ENCODE measurements at places on chromosomes 5 and 9.

DNA sequence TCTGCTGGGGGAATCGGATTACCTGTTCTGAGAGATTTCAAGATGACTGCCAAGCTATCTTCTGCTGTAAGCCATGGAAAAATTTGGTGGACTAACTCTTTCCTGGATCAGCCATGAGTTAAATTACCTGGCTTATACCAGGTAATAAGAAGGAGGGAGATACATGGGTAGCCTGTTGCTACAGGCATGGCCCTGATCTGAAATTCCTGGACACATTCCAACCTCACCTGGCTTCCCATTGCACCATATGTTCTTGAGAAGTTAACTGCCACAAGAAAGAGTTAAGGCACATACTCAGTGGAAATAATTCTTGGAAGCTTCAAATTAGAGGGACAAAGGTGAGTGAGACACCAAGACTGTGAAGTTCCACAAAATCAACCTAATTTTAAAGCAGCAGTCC, 371.3 kb downstream of the ACTL7B start:
- no peak for DNase-seq

DNA sequence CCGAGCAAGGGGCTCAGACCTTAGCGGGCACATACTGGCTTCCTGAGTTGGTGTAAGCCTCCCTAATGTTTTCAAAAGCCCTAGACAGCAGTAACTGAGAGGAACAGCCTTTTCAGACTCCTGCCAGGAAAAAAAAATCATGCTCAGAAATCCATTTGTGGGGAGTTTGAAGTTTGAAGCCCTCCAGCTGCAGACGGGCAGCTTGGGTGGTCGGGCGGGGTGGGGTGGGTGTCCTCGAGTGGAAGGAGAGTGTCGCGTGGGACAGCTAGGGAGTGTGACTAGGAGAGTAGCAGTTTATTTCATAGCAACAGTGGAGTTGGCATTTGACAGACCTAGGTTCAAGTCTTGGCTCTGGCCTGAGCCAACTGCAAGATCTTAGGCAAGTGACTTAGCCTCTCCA, 90.7 kb upstream of the PITX1 start:
- DNase-seq = no peak

DNA sequence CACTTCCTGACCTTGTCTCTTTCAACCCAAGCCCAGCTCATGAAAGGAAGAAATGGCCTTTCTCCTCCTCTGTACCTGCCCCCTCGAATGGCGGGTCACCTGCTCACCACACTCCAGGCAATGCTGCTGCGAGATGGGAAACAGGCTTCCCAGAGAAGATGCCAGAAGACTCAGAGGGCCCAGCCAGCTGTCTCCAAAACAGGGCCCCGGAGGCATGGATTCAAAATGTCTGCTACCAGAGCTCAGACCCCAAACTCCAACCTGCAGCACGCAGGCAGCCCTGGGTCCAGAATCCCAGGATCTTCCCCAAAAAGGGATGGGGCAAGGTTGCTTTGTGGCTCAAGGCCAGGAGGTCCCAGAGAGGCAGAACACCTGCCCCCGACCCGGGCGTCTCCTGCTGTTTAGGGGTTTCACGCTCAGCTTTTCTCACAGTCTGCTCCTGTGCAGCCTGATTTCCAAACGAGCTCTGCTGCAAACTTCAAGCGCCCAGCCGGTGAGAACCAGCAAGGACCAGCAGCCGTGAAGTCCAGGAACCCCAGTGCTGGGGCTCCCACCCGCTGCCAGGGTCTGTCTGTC, 42.5 kb downstream of the VAV2 start:
- no peak for DNase-seq

DNA sequence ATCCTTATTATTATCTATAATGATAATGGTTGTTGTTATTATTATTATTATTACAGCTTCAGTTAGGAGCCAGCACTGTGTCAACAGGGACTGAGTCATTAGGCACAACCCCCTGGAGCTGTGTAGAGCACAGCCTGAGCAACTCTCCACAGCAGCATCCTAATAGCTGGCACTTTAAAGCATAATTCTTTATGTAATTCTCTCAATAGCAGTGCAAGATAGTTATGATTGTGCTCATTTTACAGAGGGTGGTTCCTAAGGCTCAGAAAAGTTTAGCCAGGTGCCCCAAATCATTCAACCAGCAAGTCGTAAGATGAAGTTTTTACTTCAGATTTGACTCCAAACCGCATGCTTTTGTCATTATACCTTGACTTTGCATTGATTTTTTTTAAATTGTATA, 390.3 kb downstream of the ANXA1 start:
- DNase-seq = no peak

DNA sequence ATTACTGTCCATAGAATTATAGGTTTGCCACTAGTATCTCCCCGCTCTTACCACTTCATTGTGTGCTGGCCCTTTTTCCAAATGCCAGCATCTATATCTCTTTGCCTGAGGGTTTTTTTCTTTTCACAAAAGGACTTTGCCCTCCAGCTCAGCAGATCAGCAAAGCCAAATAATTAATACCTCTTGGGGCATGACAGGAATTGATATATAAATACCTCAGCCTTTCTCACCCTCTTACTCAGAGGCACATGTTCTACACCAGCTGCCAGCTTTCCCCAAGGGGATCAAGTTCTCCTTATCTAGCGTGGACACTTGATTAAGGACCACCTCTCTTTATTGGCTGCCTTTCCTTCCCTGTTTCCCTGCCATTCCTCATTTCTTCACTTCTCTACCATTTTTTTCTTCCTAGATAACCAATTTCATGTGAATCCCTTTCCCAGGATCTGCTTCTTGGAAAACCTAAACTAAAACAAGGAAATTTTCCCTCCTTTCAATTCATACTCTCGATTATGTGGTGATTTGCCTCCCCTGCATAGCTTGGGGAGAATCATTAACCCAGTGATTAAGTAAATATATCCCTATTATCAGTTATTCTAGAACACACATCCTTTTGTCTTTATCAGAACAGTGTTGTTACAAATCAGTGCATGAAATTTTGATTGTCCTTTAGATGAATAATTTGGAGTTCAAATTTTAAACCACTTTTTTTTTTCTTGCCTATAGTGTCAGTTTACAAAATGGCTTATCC, 6.9 kb upstream of the NUDT12 start:
- DNase-seq = no peak

- no peak for DNase-seq
Measured at GRCh38 chr5:89105171-89105695, 222.2 kb upstream of the MEF2C start.

DNA sequence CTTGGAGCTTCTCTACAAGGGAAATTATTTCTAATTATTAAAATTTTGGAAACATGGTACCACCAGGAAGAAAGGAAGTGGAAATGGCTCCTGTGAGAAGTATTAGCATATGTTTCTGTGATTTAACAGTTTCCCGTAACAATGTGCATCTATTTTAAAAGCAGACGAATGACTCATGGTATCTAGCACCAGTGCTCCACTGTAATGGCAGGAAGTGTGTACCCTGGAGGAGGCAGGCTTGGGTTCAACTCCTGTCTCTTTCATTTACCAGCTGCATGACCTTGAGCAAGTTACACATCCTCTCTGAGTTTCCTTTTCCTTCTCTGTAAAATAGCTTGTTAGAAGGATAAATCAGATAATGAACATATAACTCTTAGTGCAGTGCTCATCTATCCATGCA, 41.0 kb upstream of the ANGPTL2 start:
- peak; percentile 51 for DNase-seq

- no peak for DNase-seq
Measured at GRCh38 chr9:100220936-100221335, 121.9 kb downstream of the INVS start.

- DNase-seq = no peak
Measured at GRCh38 chr9:91354881-91355280, 6.8 kb downstream of the AUH start.

DNA sequence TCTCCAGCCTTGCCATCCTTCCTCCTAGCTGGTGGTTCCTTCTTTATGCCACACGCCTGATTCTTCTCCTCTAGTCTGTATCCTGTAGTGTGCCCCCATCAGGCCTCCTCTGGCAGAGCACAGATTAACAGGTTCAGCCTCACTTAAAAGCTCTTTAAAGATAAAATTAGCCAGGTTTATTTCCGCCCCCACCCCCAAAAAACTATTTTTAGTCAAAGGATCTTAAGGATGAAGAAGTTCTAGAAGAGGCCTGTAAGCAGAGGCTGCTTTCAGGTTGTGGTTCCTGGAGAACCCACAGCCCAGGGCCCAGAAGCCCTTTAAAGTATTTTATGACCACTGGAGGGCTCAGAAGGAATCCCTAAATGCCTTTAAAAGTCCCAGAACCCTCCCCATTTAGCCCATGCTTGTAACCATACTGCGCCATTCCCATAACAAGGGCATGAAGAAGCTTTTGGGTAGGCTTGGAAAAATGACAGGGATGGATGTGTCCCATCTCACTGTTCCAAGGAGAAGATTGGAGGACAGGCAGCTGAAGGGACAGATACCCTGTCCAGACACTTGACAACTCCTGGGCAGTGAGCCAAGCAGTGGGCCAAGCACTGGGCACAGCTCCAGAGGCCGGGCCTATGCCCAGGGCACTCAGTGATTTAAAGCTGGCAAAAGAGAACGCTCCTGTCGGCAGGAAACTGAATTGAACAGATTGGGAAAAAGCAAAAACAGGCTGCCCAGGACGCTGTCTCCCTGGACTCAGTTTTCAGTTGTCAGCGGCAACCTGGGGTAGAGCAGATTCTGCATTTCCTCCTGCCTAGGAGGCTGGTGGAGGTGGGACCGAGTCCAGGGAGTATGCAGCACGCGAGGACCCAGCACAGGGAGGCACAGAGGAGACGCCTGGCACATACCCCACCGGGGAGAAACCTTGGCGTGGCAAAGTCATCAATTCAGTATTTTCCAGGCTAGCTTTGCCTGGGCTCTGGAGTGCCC, 106.3 kb upstream of the SSBP2 start:
- peak; percentile 19 for DNase-seq

- DNase-seq = no peak
Measured at GRCh38 chr5:5018578-5018970, 121.6 kb upstream of the ADAMTS16 start.

GRCh38 chr9:22813529-22813928, 366.9 kb downstream of the DMRTA1 start:
- DNase-seq = no peak

GRCh38 chr9:70406434-70406862, 8.0 kb downstream of the KLF9 start:
- DNase-seq = no peak

- DNase-seq = no peak
Measured at GRCh38 chr5:151667083-151667482, 19.6 kb downstream of the SPARC start.

- no peak for DNase-seq
Measured at GRCh38 chr5:40615586-40616170, 64.0 kb upstream of the PTGER4 start.

- no peak for DNase-seq
Measured at GRCh38 chr5:125595095-125595494, 828.1 kb upstream of the GRAMD2B start.

- no peak for DNase-seq
Measured at GRCh38 chr5:99587983-99588382, 659.2 kb upstream of the CHD1 start.

DNA sequence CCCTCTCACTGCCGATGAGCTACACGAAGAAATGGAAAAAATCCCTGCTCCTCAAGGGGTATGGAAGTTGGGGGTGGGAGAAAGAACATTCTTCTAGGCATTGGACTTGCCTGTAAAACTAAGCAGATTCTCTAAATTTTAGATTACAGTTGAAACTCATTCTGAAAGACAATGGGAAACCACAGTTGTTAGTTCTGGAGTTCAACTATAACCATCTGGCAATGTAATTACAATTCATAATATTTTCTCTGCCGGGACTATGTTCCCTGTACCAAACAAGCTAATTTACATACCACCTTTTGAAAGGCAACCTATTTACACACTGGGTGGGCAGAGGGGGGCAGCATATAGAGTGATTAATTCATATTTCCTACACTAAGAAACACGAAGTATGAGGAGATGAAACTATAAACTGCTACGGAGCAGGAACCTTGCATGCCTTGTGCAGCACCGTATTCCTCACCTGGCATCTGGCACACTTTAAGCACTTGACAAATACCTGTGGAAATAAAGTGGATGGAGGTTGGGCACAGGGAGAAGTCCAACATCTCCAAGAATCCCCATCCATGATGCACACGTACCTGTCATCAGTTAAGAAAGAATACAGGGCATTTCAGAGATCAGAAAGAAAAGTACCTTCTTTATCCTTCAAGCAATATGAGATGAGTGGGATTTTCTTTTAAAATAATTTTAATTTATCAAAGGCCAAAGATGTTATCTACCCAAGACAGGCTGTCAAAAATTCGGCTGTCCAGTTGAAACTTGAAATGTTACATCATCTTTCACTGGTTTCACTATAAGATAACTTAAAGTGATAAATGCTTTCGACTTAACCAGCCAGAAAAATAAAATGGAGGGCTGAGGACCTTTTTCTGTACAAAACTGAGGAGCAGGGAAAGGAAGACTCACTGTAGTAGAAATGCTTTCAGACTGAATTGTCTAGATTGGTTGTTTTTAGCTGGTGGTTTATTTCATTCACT, 54.2 kb downstream of the SSBP2 start:
- no peak for DNase-seq

GRCh38 chr9:86406366-86406765, 52.2 kb upstream of the TUT7 start:
- DNase-seq = no peak

DNA sequence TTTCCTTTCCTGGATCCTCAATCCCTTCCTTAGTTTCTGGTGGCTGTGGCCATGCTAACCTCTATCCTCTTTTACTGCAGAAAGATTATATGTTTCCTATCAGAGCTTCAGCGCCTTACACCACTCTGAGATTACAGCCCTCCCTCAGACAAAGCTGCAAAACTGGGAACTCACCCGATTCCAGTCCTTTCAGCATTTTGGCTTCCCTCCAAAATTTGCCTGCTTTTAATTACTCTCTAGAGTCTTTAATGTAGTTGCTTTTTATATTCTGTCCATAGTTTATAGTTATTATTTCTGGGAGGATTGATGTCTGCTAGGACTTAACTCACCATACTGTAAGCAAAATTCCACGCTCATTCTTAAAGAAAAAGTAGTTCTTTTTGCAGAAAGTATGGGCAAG, 110.2 kb downstream of the NSG2 start:
- DNase-seq = no peak

DNA sequence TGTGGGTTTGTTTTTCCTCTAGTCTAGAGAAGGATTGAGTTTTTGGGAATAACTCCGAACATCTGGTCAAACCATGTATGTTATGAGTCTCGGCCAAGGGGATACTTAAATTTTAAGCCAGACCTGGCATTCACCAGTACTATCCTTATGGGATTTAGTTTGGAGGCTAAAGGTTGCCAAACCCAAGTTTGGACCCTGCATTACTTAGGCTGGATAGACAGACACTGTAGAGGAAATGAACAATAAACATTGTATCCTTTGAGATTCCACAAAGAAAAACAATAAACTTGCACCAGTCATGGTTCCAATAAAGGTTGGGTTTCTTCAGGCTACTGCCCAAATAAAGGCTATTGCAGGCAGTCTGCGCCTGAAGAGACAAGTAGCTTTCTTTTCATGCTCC, 296.7 kb upstream of the MEF2C start:
- DNase-seq = no peak

GRCh38 chr5:156199045-156199444, 127.9 kb upstream of the SGCD start:
- DNase-seq = no peak
